ENCODE measurements at places on chromosomes 16 and 17. TPM values are rescaled to one million over a fixed set of nuclear protein-coding genes. Genes with fewer than 3 reads are reported as not detected.

The LPO gene
- not detected for total RNA-seq

The ITGAL gene
- total RNA-seq: 3.0 TPM

The KRT32 gene
- total RNA-seq: not detected

The ZNF747 gene
- total RNA-seq: 10.9 TPM

The SPNS2 gene
- 14.8 TPM for total RNA-seq

The SPAG7 gene
- total RNA-seq: 48.1 TPM

The CX3CL1 gene
- total RNA-seq: 8.0 TPM

The ARL5C gene
- total RNA-seq: not detected

Data from omental fat pad (tissue), 4 donors.